Choroid plexus epithelial cell (primary cell): ENCODE measurements at places on chromosomes 5 and 9.
A peak's percentile ranks its signal among the peaks of the same experiment; 100 is the strongest.

DNA sequence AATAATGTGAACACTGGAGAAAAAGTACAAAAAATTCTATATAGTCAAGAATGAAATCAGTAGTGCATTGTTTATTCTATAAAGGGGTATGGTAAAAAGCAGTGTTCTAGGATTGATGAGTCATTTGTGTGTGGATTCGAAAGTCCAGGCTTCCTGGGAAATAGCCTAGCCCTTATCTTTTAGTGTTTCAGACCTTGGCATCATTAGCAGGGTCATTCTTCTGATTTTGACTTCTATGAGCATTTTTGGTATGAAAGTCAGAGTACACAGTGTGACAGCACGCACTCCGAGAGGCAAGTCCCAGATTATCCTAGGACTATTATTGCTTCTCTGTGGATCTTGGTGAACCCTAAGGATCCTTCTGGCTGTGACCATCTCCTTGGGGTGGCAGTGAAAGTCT, 16.9 kb downstream of the PCSK5 start:
- peak; percentile 42 for DNase-seq

DNA sequence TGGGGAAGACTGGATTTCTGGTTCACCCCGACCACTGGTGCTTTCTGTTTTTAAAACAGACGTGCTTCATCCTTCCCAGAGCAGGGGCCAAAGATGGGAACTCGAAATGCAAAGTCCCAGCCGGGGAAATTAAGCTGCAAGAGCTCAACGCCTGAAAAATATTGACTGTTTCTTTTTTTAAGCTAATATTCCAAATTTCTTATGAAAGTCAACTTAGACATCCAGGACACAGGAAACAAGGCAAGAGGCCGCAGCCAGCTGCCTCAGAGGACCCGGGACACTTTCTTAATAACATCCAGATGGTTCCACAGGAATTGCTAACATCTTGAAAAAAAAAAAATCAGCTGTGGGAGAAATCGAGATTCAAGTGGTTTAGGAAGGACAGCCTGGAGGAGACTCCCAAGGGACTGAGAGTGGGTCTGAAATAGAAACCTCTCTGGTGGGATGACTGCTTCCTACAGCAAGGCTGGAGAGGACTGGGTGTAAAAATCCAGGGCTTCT, 144.9 kb downstream of the FGF1 start:
- DNase-seq: peak; percentile 68

DNA sequence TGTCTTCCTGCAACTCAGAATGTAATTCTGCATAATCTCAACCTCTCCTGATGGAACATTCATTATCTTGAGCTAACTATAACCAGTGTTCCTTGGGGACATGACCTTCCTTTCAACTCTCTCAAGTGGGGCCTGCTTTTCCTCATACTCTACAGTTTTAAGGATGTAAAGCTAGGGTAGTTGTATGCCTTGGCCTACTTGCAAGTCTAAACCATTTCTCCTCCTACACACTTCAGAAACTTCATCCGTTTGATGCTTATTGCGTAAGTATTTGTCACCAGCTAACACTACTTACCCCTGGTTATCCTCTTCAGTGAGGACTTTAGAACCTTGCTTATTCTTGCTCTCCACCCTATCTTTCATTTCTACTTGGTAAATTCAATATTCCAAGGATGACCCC, 548.9 kb downstream of the HINT1 start:
- DNase-seq: peak; percentile 12

DNA sequence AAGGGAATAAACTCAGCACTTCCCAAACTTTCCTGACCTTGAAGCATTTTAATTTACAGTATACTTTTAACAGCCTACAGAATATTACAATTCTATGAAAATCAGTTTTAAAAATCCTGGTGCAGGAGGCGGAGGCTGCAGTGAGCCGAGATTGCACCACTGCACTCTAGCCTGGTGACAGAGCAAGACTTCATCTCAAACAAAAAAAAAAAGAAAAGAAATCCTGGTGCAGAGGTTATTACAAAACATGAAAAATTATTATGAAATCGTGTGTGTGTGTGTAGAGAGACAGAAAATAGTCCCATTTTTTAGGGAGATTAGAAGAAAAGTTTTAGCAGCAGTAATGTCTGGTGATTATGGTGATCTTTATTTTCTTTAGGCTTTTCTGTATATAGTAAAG, 26.9 kb downstream of the GOLPH3 start:
- peak; percentile 36 for DNase-seq

GRCh38 chr5:34717426-34718327, 61.5 kb downstream of the RAI14 start:
- peak; percentile 97 for DNase-seq

- DNase-seq: peak; percentile 20
These were observed 165.8 kb downstream of the SEMA5A start for GRCh38 chr5:9380109-9380508.

GRCh38 chr5:103541114-103541513, 21.5 kb downstream of the NUDT12 start:
- DNase-seq: no peak

DNA sequence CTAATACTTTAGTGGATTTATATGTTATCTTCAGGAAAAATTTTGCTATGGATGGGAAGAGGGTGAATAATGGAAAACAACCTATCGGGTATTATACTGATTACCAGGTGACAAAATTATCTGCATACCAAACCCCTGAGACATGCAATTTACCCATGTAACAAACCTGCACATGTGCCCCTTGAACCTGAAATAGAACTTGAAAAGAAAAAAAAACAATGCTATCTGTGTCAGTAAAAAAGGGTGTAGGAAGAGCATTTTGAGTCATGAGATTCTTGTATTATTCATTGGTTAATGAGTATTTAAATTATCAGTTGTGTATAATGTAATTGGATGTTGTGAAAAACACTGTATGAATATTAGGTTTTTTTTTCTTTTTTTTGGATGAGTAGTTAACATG, 75.4 kb downstream of the PRR16 start:
- no peak for DNase-seq

DNA sequence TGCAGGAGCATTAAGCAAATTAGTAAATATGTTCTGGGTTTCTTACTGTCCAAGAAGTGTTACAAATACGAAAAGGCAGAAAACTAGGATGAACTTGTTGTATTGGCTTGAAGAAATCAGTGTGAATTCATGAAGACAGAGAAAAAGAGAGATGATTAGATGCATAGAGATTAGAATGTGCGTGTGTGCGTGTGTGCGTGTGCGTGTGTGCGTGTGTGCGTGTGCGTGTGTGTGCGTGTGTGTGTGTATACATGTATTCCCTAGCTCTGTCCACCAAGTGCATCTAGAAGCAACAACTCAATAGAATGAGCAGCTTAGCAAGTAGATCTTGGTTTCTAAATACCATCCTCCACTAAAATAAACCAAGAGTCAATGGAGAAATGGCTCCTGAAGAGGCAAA, 41.5 kb downstream of the SMIM23 start:
- DNase-seq: no peak

DNA sequence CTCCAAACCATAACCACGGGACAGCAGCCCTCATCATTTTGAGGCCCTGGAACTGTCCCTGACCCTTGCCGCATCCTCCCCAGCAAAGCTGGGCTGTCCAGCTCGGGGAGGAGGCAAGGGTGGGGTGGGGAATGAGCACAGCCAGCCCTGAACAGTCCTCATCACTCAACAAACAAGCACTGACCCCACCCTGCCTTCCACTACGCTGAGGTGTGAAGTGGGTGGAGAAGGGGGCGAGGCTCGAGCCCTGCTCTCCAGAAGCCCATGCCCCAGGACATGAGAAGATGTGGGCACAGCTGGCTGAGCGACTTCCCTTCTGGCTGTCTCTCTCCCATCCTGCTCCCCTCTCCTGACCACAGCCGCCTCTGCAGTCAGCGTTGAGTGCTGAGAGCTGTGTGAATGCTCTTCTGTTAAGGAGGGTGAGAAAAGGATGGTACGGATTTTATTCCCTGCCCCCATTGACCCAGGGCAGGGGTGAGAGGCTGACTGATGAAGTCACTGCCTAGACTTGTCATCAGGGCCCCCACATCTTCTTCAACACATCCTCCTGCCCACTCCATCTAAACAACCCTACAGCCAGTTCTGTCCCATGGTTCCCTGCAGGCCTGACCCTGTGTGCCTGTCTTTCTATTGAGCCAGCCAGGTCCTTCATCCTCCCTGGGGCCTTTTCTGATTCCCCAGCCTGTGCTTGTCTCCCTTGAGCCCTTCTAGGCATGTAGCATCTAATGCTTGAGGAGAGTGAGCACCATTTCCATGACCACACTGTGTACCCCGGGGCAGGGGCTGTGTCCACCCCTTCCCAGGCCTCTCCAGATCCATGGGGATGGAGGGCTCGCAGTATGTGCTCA, 276.0 kb downstream of the FSTL4 start:
- DNase-seq: no peak

GRCh38 chr5:6158974-6159831, 219.1 kb downstream of the MED10 start:
- DNase-seq: peak; percentile 94

DNA sequence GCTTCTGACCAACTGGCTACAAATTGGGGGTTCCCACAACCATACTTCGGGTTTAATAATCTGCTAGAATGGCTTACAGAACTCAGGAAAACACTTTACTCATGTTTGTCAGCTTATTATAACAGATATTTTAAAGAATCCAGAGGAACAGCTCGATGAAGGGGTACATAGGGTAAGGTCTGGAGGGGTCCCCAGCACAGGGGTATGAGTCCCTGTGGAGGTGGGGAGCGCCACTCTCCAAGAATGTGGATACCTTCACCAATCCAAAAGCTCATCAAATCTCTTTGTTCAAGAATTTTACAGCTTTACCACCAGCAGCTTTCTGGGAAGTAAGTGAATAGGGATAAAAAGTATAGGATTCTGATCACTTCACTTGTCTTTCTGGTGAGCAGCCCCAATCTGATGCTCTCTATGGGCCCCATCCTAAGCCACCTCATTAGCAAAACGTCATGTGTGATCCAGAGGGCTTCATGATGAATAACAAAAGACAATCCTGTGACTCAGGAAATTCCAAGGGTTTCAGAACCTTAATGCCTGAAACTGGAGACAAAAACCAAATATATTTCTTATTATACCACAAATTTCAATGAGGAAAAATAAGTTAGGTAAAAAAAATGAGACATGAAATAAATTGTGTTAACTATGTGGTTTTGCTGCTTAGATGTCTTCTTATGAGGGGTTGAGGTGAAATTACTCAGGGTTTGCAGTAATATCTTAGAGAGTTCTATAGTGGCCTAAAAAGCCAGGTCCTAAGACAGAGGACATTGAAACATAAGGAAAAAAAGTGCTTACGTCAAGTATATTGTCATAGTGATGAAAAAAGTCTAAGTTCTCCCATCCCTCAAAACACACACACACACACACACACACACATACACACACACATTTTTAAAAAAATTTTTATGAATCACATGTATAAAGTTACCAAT, 290.5 kb downstream of the ANXA1 start:
- DNase-seq: peak; percentile 40

DNA sequence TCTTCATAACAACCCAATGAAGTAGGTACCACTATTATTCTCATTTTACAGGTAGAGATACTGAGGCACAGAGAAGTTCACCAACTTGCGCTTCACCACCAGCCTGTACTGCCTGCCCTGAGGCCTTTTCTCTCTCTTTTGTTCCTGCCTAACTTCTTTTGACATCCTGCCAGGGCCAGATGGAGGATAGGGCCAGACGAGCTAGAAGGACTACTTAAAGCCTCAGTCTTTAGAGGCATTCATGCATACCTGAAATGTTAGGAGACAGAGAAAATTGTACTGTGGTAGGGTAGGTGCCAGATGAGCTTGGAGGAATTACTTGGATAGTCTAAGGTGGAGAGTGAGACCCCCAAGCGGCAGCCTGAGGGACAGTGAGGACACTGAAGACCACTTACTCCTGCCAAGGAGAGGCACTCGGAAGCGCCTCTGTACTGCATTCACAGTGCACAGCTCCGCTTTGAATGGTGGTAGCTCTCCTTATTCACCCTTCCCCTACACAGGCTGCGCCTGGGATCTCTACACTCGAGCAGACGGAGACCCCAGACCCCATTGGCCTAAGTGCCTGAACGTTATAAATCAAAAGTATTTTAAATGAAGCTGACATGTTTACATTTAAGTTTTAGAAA, 6.2 kb upstream of the ORM1 start:
- DNase-seq: no peak

DNA sequence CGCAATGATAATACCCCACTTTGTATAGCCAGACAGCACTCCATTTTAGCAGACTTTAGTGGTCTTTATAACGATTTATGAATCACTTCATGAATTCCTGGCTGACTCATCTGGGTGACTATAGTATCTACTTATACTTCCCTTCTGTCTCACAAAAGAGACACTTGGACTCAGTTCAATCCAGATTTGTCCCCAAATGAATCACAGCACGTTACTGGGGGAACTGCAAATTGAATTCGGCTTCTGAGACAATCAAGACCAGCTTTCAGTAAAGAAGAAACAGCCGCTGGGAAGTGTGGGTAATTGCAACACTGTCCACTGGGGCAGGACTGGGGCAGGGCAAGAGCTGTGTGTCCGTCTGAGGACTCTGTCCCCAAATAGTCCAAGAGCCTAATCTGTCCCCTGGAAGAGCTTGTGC, 337.3 kb upstream of the RFX3 start:
- DNase-seq: peak; percentile 58

GRCh38 chr5:94968507-94969095, 316.3 kb downstream of the MCTP1 start:
- DNase-seq: peak; percentile 88

- no peak for DNase-seq
These were observed 300.7 kb upstream of the IRX4 start for GRCh38 chr5:2183154-2184025.

DNA sequence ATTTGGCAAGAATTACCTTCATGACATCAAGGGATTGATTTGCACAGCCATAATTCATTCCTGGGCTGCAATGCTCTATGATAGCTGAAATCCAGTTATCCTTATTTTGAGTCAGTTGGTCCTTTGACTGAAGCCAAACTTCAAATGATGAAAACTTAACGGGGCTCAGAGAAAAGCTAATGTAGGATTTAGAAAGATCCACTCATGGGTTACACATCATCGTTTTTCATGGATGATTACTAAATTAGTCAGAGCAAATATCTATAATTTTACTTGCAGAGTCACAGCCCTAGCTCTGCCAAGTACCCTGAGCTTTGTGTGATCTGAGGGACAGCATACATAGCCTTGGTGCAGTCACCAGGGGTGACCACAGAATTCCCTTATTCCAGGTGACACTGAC, 27.3 kb upstream of the MUSK start:
- DNase-seq: peak; percentile 16
